ENCODE measurements at places on chromosomes 11 and 22.

DNA sequence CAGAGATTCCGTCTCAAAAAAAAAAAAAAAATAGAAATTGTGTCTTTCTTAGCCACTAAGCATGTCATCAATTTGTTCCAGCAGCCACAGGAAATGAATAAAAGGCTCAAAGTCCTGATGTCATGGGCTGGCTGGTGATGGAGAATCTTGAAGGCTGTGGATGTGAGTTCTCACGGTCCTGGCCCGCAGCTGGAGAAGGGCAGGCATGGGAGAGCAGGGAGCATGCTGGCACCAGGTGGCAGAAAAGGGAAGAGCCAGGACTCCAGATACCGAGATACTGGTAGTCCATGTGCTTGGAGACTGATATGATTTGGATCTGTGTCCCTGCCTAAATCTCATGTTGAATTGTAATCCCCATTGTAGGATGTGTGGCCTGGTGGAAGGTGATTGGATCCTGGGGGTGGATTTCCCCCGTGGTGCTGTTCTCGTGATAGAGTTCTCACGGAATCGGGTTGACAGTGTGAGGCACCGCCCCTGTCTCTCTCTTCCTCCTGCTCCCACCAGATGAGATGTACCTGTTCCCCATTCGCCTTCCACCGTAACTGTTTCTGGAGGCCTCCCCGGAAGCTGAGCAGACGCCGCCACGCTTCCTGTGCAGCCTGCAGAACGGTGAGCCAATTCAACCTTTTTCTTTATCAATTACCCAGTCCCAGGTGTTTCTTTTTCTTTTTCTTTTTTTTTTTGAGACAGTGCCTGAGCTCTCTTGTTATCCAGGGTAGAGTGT, 18.1 kb downstream of the MRGPRD start:
- DNase-seq = no peak
- H3K27me3 ChIP-seq = no peaks in the 10 kb centered on the region
- H3K36me3 ChIP-seq = no peaks in the 10 kb centered on the region
- H3K4me1 ChIP-seq = no peaks in the 10 kb centered on the region
- no peak overlapping the region for H3K27ac ChIP-seq

DNA sequence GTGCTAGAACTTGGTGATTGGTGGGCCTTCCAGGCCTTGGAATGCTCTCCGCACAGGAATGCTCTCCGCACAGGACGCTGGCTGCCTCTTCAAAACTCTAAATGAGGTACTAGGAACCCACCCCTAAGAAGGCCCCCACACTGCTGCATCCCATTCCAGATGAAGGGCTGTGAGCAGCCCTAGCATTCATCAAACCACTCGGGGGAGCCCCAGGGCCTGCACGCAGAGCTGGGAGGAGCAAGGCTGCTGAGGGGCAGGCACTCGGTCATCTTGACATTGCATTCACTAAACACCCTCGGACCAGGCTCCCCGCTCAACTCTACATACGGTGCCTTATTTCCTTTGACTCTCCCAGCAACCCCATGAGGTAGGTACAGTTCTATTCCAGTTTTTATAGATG, 49.2 kb upstream of the EMID1 start:
- DNase-seq = no peak
- no peak overlapping the region for H3K27ac ChIP-seq
- H3K4me1 ChIP-seq = peaks cover 11% of the 10 kb centered on the region
- no peaks in the 10 kb centered on the region for H3K36me3 ChIP-seq
- no peaks in the 10 kb centered on the region for H3K27me3 ChIP-seq

- no peaks in the 10 kb centered on the region for H3K4me1 ChIP-seq
- H3K36me3 ChIP-seq = no peaks in the 10 kb centered on the region
- H3K27ac ChIP-seq = no peak overlapping the region
Observed at GRCh38 chr11:30855383-30856006, 269.3 kb upstream of the MPPED2 start.

GRCh38 chr11:35211952-35212351, 73.0 kb downstream of the CD44 start:
- no peak for DNase-seq
- no peak overlapping the region for H3K4me3 ChIP-seq
- peak overlapping the region; percentile 30 for H3K27ac ChIP-seq
- peaks cover 17% of the 10 kb centered on the region for H3K36me3 ChIP-seq
- H3K27me3 ChIP-seq = no peaks in the 10 kb centered on the region

GRCh38 chr22:39026509-39027150, 5.7 kb downstream of the APOBEC3D start:
- H3K36me3 ChIP-seq = no peaks in the 10 kb centered on the region
- no peaks in the 10 kb centered on the region for H3K27me3 ChIP-seq
- no peak overlapping the region for H3K4me3 ChIP-seq

DNA sequence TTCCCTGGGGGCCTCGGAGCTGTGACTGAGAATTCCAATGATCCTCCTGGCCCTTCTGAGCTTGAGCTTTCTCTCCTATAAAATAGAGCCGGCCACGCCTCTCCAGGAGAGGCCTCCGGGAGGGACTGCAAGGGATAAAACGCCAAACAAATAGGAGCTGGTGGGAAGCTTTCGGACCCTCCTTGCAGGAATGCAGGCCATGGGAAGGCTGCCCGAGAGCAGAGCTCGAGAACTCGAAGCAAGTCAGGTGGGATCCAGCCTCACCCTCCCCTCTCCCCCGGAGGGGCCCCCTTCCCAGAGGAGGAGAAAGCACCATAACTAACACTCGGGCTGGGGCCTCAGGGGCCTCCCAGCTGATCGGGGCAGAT, 34.6 kb downstream of the FLRT1 start:
- H3K36me3 ChIP-seq = no peaks in the 10 kb centered on the region
